ACHN (cell line): ENCODE measurements at places on chromosomes 4 and X.

GRCh38 chrX:10884246-10884645 lies 226.9 kb upstream of the HCCS start:
- DNase-seq = no peak

- DNase-seq = no peak
These were observed 253.3 kb downstream of the CENPC start for GRCh38 chr4:67292045-67292444.

DNA sequence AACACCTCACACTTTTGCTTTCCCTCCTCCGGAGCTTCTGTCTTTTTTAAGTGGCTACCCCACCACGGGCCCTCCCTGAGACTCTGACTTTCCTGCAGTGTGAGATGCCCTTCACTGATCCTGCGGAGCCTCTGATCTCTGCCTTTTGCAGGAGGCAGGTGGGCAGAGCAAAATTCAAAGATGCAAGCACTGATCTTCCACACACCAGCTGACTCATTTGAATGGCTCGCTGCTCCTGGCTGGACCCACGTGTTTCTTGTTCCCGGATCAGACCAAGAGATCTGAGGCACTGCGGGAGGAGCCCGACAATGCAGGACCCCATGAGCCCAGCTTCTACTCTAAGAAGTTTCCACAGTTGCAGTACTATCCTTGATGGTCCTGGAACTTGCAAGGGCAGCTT lies 1607.9 kb upstream of the TENM3 start:
- DNase-seq = peak; percentile 43

DNA sequence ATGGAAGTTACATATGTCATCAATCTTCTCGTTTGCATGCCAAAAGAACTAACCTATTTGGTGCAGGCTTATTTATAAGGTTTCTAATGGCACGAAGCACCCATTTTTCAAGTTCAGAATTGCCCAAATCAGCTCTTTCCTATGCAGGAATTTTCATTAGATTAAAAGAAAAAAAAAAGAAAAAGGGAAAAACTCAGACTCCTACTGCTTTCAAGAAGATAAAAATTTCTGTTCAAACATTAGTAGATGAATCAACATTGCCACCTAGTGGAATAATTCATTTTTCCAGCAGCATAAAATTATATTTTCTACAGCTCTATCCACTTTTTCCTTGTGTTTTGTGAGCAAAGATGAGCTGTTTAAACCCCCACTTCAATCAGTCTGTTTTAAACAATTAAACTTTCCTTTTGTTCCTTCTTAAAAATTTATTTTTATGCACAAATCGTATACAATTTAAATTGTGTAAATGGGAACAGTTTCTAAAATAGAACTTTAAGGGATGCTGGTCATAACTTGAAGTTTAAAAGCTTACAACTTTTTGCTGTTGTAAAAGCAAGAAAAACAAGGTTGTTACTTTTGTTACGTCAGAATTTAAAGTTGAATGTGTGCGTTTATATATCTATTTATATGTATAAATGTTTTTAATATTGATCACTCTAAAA lies 309.9 kb downstream of the ARAP2 start:
- DNase-seq = peak; percentile 38

DNA sequence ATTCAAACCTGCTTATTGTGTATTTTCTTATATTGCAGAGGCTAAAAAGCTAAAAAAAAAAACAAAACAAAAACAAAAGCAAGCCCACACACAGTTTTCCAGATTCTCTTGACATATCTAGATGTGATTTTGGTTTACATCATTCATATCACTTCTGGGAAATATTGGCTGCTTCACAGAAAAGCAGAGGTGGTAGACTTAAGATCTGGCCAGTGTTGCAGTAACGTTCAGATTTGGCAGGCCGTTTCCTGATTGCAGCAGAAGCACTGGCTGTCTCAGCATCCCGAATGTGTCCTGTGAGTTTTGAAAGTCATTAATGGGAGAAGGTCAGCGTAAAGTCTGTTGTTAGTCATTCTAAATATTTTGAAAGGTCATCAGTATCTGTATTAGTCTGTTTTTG lies 2062.0 kb downstream of the ARAP2 start:
- DNase-seq = no peak

DNA sequence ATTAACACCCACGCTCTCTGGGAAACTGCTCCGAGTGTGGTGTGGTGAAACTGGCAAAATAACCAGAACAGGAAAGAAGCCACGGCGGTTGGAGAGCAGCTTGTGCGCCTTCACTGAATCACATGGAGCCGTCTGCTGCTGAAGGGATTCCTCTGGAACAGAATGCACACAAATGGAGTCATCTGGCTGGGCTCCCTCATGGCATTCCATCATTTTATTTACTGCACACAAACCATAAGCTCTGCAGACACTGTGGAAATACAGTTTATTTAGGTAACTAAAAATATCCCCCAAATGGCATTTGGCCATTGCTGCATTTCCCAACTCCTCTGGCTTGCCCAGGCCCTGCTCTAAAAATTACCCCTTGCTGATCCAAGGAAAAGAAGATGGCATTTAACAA lies 187.0 kb upstream of the S100G start:
- DNase-seq = no peak

DNA sequence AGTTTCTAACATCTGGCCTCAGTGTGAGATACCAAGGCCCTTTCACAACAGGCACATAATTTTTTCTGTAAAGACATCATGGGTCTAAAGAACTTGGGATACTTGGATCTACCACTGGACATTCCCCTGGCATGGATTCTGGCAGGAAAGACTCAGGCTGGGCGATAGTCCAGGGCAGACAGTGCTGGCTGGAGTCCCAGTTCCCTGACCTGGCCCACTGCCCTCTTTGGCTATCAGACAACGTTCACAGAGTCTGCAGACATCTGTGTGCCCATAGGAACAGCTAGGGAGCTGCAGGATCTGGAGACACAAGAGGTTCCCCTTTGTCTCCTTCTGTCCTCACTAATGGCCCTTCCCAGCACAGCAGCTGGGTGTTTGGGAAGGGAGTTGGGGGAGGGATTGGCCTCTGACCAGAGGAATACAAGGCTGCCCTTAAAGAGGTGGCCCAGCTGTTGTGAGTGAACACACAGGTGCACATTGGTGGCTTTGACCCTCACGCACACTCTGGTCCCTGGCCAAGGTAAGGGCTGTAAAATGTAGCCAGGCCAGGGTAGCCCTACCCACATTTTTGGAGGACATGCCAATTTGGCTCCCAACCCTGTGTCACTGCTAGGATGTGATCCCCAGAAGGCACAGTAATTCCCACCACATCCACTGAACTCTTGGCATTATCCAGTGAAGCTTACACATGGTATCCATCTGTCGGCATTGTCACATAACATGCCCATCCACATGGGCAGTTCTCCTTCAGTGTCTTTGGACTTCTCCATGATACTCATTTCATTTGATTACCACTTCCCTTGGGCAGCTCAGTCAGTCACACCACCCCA lies 72.3 kb downstream of the SOX3 start:
- DNase-seq = no peak

DNA sequence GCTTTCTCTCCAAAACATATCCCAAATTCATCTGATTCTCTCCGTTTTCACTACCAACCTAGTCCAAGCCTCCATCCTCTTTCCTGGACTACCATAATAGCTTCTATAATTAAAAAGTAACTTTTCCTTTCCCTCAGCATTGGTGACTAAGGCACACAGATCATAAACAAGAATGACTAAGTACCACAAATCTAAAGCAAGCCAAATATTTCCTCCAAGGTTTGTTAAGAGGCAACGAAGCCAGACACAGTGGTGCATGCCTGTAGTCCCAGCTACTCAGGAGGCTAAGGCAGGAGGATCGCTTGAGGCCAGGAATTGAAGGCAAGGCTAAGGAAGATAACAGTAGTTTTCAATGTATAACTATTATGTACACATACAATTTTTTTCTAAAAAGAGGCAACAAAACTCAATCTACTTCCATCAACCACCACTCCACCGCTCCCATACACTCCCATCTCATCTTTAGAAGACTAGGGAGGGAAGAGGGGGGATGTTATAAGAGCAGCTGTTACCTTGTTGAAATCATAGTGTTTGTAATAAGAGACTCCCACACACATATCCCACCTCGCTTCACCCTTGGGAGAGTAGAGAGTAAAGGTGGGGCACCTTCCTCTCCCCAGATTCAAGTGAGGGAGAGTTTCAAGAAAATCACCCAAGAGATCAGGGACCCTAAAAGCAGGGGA lies 4.2 kb upstream of the JCHAIN start:
- DNase-seq = peak; percentile 82

DNA sequence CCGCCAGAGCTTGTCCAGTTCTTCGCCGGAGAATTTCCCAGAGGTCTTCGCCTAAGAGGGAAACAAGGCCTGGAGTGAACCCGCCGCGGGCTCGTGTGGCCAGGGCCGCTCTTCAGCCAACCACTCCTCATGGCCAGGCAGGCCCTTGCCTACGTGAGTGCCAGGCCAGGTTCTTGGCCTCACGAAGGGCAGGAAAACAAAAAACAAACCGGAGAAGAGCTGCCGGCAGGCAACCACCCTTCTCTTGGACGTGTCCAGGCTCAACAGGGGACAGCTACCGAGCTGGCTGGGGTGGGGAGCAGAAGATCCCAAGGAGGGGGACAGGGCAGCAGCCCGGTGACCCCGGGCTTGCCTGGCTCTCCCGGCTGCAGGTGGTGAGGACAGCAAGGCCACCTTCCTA lies 13.3 kb downstream of the LRPAP1 start:
- no peak for DNase-seq

DNA sequence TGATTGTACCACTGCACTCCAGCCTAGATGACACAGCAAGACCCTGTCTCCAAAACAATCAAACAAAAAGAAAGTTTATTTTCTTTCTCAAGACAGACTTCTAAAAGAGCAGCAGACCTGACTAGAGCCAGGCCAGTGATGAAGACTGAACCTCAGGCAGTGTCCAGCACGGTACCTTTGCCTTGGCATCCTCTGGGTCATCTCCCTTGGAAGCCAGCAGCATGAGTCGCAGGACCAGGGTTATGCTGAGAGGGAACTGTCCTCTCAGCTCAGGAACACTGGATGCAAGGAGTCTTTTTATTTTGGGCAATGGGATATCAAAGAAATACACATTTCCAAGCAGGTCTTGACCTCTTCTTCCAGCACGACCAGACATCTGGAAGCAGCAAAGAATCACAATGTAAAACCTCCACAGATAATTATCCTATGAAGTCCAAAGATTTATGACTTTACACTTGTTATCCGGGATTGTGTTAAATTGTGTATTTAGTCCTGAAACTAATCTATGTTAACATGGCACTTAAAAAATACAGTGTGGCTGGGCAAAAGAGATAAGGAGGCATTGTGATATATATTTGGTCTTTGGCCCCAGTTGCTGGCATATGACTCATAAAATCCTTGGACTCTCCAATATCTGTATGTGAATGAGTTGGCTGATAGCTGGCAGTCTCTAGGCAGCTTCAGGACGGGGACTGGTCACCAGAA lies 66.0 kb upstream of the DDX60 start:
- DNase-seq = no peak

DNA sequence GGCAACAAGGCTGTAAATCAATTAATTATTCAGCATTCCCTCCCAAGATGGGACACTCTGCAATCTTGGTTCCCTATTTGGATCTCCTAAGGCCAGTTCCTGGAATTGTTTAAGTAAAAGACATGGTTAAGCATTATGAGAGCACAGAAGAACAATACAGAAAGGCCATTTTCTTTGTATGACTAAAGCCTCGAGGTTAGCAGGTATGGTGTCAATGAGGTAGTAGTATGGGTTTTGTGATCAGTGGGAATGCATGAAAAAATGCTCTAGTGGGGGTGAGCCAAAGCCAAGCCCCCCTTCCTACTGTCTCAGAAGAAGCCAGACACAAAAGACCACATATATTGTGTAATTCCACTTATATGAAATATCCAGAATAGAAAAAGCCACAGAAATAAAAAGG lies 61.7 kb upstream of the S100G start:
- DNase-seq = no peak

DNA sequence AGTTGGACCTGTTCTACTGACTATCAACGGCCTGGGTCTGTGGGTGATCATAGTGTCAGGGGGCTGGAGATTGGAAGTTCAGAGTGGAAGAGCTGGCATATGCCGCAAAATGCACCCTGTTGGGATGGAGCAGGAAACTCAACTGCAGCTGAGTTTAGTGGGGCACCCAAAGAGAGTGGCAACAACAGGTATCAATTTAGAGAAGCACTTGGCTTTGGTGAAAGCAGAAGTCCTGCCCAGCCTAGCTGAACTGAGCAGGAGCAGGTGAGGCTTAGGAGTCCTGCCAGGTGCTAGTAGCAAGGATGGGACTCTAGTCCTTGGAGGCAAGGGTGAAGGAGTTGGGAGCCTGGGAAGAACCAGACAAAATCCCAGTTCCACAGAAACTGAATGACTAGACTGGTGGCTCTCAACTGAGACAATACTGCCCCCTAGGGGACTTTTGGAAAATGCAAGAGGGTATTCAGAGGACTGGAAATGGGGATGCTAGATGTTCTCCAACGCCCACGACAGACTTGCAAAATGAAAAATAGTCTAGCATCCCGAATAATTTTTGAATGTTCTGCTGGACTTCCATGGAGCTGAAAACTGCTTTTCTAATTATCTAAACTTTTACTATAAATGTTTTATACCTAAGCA lies 49.4 kb downstream of the RTL9 start:
- DNase-seq = peak; percentile 53

GRCh38 chrX:100379388-100379986 lies 30.6 kb downstream of the PCDH19 start:
- DNase-seq = peak; percentile 8

GRCh38 chrX:95764972-95765451 lies 919.6 kb upstream of the DIAPH2 start:
- peak; percentile 28 for DNase-seq

DNA sequence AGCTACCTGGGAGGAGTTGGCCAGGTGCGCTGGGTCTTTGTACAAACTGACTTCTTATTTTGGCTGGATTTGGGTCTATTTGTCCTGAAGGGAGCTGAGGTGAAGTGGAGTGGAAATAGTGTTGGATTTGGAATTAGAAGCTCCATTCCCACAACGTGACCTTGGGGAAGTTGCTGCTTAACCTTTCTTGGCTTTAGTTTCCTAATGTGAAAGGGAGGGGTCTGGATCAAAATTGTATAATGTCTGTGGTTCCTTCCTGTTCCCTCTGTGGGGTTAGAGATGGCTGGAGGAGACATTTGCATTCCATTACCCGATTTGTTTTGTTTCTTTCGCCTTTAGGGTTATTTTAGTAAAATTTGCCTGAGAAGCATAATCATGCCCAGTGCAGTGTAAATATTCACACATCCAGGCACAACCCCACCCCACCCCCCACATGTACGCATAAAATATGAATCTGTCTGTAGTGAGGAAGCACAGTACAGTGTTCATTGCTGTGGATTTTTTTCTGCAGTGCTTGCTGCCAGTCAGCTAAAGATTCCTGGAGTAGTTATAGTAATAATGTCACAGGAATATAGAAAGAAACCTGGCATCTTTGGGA lies 21.5 kb downstream of the JADE1 start:
- no peak for DNase-seq

GRCh38 chr4:114284629-114285028 lies 305.2 kb upstream of the ARSJ start:
- no peak for DNase-seq
